ENCODE measurements at places on chromosomes 11 and 22.

DNA sequence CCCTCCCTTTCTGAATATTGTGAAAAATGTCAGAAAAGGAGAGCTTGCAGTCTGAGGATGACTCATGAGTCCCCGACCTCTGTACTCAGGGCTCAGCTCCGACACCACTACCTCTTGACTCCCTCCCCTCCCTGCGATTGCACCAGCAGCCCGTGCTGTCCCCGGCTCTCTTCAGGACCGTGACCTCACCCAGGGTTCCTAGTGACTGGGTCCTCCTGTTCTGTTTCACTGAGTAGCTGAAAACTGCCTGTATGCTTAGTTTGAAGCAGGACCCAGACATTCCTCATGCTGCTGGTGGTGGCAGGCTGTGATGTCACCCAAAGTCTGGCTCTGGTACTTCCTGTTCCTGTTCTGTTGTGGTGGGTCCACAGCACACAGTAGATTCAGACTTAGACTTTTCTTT lies 11.7 kb downstream of the PHRF1 start:
- DNase-seq, result no peak

- no peak for DNase-seq
These were observed 70.7 kb upstream of the AKIP1 start for GRCh38 chr11:8839957-8840945.

DNA sequence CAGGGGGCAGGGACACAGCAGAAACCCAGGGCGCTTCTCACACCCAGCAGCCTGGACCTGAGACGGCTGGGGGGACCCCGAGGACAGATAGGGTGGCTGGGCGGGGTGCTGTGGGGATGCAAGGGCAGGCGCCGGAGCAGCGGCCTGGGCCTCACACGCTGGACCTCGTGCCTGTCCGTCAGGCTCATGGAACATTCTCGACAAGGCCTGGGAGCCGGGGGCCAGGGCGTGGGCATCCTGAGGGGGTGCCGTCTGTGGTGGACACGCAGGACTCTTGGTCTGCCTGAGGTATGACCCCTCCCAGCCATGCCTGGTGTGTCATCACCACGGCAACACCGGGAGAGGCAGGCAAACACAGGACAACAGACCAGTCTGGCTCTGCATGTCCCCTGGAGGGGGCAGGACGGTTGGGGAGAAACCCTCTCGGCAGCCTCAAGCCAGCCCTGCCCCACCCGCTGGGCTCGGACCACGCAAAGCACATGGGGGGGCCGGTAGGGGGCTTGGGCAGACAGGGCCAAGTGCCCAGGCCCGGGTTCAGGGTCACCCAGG lies 21.4 kb downstream of the MRPL23 start:
- no peak for DNase-seq

DNA sequence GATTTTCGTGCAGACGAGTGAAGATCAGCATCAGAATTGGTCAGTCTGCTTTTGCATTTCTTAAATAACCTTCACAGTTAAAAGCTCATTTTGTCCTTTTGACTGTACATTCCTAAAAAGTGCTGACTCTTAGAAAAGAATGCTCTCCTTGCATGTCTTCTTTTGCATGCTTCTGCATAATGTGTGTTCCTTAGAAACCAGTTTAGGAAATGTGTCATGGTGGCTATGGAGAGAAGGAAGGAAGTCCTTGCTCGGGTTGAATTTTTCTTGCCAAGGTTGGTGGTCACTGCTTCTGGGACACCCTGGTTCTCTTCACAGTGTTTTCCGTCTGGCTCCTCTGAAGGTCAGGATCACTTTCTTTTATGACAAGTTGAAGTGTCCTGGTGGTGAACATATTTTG lies 6.8 kb downstream of the AP2A2 start:
- no peak for DNase-seq

DNA sequence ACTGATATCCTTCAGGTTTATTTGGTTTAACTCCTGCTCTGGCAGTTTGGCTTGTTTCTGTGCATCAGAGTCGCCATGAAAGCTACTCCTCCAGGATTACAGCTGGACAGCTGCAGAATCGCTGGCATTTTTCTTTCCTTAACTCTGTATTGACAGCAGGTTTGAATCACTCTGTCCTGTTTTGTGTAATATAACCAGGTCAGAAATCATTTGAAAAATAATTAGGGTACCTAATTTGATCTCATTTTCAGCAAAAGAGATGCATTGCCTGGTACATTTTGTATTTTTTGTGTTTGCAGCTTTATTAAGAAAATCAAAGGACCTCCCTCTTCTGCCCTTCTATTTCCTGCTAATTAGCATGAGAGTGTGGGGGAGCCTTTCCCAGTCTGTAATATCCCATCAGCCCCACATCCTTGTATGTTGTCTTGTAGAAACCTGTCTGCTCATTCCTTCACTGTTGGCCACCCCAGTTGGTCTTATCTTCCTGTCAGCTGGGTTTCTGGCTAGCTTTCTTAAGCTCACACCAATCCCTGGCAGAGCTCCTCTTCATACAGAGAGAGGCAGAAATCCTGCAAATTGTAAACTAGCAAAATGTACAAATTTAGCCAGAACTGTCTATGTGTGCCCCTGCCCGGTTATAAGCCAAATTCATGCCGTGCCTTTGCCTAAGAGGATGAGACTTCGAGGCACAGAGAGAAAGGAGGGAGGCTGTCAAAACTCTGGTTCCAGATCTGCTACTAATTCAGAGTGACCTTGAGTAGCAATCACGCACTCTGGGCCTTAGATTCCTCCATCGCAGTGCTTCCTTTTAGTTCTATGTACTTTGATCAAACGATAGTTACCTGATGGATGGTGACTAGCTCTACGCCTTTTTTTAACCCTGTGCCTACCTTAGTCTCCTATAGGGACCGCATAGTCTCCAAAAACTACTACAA lies 200.6 kb downstream of the NAV2 start:
- no peak for DNase-seq

DNA sequence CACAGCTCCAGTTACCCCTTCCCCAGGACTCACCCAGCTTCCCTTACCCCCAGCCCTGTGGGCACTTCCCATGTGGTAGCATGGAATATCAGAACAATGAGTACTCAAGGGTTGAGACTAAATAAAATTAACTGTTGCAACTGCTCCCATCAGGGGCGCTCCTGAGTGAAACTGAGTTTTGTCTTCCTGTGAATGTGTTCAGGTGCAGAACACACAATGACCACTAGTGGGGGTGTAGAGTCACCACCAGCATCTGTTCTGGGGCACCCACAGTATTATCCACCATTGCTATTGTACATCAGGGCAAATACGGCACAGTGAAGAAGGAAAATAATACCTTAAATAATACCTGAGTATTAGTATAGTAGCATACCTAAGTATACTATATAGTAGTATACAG lies 689.7 kb downstream of the TBC1D22A start:
- DNase-seq, result no peak

DNA sequence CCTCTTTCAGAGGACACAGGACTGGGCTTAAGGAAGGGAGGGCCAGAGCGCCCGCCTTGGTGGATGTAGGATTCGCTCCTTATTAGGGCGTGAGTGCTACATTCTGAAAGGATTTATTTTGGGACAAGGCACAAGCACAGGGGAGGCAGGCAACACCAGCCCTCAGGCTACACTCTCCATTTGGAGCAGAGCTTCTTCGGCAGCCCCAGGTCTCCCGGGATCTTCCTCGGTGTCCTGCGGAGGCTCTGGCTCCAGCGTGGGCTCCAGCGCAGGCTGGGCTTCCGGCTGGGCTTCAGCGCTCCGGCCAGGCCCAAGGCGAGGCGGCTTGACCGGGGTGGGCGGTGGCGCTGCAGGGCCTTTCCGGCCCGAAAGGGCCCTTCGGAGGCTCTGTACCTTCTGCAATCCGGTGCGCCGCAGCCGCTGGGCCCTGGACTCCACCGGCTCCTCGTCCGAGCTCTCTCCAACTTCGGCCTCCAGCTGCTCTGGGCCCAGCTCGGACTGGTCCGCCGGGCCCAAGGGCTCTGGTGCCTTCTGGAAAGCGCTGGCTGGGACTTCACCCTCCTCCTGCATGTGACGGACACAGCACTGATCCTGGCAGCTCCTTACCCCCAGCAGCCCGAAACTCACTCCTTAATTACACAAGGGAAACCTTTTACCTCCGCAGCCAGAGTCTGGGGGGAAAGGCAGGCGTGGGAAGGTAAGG lies 1.1 kb downstream of the CAVIN3 start:
- DNase-seq, result no peak

GRCh38 chr22:30953206-30953605 lies 15.4 kb downstream of the MORC2 start:
- DNase-seq, result no peak

- no peak for DNase-seq
These were observed 20.9 kb upstream of the P4HA3 start for GRCh38 chr11:74332291-74332690.

DNA sequence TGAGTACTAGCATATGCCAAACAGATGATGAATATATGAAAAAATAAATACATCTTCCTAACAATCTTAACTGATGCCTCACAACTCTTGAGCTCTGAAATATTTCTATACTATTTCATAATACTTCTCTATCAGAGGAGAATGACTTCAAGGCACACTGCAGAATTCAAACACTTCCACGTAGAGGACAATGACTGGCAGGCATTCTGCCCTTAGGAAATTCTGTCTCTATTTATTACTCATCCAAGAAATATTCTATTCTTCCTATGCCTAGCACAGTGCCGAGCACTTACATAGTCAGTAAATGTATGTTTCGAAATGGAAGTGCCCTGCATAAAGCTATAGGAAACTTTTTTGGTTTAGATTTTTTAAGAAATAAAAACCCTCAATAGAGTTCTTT lies 809.1 kb downstream of the DLG2 start:
- peak; percentile 16 for DNase-seq

DNA sequence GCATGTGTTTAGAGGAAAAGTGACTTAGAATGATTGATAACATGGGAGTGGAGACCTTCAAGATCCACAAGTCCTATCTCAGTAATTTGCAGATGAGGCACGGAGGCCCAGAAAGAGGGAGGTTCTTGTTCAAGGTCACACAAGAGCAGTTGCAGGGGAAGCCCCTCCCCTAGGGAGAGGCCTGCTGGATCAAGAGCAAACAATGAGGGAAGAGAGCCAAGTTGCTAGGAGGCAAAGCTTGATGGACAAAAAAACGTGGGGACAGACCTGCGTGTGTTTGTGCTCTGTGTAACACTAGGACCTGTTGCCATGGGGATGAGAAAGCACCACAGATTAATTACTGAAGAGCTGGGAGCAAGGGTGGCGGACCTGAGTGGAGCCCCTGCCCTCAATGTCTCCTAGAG lies 6.4 kb upstream of the MFRP start:
- DNase-seq, result no peak

DNA sequence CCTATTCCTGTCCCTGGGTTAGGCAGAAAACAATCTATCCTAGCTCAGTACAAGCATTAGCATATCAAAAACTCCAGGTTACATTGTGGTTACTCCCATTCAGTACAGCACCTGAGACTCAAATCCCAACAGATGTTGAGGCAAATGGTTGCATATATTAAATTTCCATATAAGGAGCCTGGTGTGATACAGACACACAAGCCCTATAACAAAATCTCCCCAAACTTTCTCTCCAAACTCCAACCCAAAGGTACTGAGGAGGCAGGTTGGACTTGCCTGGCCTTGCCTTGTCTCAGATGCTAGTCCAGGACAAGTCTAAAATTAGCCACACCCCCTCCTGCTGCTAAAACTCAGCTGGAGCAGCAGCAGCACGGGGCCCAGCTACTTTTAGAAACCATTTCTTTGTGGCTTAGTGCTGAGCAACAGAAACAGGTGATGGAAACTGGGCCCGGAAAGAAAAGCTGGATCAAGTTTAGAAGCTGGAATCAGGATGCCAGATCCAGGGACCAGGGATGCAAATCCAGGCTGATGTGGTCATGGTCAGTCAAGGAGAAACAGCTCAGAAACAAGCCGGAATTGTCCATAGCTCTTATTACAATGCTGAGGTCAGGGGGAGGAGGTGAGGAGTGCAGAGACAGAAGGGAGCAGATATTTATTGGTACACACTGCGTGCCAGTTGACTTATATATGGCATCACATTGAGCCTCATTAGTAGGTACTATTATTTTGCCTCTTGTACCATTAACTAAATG lies 73.7 kb upstream of the AMOTL1 start:
- DNase-seq, result no peak

DNA sequence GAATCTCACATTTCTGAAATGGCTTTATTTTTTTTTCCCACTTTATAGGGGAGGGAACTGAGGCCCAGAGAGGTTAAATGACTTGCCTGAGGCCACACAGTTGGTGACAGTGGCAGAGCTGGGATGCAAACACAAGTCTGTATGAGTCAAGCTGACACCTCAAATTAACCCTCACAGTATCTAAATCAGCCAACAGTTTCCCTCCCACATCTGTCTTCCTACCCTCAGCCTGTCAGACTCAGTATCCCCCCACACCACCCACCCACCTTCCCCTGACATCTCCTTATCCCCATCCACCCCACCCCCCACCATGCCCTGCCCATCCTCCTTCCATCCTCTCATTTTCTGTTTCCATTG lies 95.2 kb downstream of the TP53I11 start:
- DNase-seq, result no peak

- DNase-seq, result no peak
These were observed 700.7 kb downstream of the LUZP2 start for GRCh38 chr11:25197515-25197914.

- DNase-seq, result no peak
These were observed 15.9 kb downstream of the RHOG start for GRCh38 chr11:3824714-3825472.

- DNase-seq, result no peak
These were observed 204.6 kb downstream of the DBX1 start for GRCh38 chr11:19955660-19956059.

- no peak for DNase-seq
These were observed 796 bp downstream of the MYOD1 start for GRCh38 chr11:17719938-17720795.

- DNase-seq, result no peak
These were observed 18.0 kb upstream of the E2F8 start for GRCh38 chr11:19258641-19259230.

DNA sequence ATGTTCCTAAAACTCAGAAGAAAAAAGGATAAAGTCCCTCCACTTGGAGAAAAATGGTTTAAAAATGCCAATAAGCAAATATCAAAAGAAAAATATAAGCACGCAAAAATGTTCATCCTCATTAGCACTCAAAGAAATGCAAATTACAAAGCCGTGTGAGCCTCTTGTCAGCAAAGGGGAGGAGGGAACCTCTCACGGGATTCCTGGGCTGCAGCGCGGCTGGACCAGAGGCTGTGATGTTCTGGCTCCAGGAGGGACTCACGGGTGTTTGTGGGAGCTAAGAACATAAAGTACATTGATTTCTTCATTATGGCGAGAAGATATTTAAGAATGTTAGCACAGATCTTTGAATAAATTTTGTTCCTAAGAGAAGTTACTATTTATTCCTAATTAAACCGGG lies 1451.2 kb downstream of the BRD1 start:
- no peak for DNase-seq

- no peak for DNase-seq
These were observed 13.1 kb downstream of the TCF20 start for GRCh38 chr22:42257386-42257785.

- no peak for DNase-seq
These were observed 55.8 kb downstream of the CABIN1 start for GRCh38 chr22:24066865-24067264.

GRCh38 chr11:30350384-30350783 lies 27.5 kb downstream of the ARL14EP start:
- no peak for DNase-seq

- DNase-seq, result no peak
These were observed 33.2 kb downstream of the TOLLIP start for GRCh38 chr11:1276041-1276790.

GRCh38 chr11:5369789-5370188 lies 13.8 kb upstream of the OR51M1 start:
- peak; percentile 24 for DNase-seq
